ENCODE measurements at places on chromosomes 7 and 10.

- DNase-seq, result no peak
These were observed 23.7 kb downstream of the UMAD1 start for GRCh38 chr7:7664291-7664690.

- no peak for DNase-seq
These were observed 2.9 kb upstream of the MIOS start for GRCh38 chr7:7563813-7564212.

- no peak for DNase-seq
These were observed 45.1 kb downstream of the SPOCK2 start for GRCh38 chr10:72043016-72043834.

DNA sequence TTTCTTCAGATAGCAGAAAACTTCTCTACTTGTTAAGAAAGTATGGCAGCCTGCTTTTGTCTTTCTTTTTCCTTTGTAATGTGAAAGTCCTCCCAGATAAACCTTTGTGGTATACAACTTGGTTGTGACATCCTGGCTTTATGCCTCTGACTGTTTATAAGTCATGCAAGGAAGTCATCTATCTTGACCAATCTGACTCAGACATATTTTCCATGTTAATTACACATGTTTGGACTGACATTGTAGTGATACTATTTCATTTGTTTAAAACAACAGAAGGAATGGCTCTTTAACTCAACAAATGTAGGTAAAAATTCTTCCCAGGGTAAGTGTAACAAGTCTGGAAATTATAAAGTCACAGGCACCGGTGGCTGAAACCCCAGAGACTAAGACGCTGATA, 341.6 kb upstream of the MEOX2 start:
- no peak for DNase-seq
